ENCODE measurements at places on chromosomes 16 and 17. TPM values are rescaled to one million over a fixed set of nuclear protein-coding genes. Genes with fewer than 3 reads are reported as not detected.

- no peak for DNase-seq
These were observed 1554.6 kb downstream of the CDH8 start for GRCh38 chr16:60481591-60481990.

DNA sequence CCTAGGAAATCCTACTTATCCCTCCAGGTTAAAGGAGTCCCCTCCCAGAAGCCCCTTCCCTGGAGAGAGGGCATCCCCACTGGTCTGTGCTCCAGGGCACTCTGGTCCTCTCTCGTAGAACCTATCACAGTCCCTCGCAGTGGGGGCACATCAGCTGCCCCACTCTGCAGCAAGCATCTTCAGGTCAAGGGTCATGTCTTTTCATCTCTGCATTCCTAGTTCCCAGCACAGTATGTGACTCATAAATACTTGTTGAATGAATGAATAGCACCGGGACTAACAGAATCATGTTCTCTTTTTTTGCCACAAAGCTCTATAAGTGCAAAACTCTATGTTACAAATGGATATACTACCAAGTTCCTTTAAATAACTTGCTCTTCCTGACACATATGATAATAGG, 36.0 kb downstream of the RNF157 start:
- no peak for DNase-seq

- no peak for DNase-seq
These were observed 39.6 kb upstream of the NAT9 start for GRCh38 chr17:74815550-74816370.

DNA sequence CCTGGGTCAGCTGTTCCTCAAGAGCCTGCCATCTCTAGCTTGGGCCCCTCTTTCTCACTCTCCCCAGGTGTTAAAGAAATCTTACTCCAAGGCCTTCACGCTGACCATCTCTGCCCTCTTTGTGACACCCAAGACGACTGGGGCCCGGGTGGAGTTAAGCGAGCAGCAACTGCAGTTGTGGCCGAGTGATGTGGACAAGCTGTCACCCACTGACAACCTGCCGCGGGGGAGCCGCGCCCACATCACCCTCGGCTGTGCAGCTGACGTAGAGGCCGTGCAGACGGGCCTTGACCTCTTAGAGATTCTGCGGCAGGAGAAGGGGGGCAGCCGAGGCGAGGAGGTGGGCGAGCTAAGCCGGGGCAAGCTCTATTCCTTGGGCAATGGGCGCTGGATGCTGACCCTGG, 6.8 kb downstream of the CNP start:
- DNase-seq, result no peak

GRCh38 chr17:9123594-9124553, 102.6 kb downstream of the NTN1 start:
- DNase-seq, result no peak

GRCh38 chr16:73794994-73795393, 501.6 kb upstream of the PSMD7 start:
- no peak for DNase-seq

- no peak for DNase-seq
These were observed 12.0 kb downstream of the CPSF4L start for GRCh38 chr17:73249700-73250099.

DNA sequence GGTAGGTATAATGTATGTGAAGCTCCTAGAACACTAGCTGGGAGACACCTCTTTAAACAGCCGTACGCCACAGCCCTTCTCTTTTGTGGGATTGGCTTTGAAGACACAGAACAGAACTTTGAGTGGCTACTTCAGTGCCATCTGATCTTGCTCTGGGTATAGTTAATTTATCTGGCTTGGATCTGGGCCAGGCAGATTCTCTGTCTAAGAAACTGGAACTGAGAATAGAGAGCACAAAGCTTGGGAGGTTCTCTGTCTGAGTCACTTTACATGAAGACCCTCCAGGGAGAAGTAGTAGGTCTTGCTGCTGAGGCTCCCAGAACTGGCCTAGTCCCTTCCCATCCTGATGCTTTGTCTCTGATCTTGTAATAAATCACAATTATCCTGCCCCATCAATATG, 721.0 kb upstream of the KIF2B start:
- no peak for DNase-seq

DNA sequence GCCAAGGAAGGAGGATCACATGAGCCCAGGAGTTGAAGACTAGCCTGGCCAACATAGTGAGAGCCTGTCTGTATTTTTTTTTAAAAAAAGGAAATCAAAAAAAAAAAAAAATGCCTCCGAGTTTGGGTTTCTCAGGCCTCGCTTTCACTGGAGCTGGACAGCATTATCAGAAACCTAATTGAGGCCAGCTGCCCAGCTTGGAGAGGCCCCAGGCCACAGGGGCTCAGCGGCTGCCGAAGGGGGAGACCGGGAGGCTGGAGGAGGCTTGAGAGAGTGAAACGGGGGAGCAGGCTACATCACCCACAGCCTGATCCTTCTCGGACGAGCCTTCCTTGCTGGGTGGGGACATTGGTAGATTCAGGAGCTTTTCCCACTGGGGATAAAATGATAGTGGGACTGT, 5.1 kb downstream of the TTYH2 start:
- DNase-seq, result no peak

- no peak for DNase-seq
These were observed 339.9 kb downstream of the SEC14L1 start for GRCh38 chr17:77480509-77481215.

UQCRC2 gene
- total RNA-seq, result 201 TPM

CTRL gene
- total RNA-seq, result 4.1 TPM

UMOD gene
- not detected for total RNA-seq

GPR142 gene
- total RNA-seq, result not detected

RAB37 gene
- 6.0 TPM for total RNA-seq

HNF1B gene
- 0.22 TPM for total RNA-seq

All from CD8-positive, alpha-beta memory T cell (primary cell).